ENCODE measurements at places on chromosomes 1 and 21.

DNA sequence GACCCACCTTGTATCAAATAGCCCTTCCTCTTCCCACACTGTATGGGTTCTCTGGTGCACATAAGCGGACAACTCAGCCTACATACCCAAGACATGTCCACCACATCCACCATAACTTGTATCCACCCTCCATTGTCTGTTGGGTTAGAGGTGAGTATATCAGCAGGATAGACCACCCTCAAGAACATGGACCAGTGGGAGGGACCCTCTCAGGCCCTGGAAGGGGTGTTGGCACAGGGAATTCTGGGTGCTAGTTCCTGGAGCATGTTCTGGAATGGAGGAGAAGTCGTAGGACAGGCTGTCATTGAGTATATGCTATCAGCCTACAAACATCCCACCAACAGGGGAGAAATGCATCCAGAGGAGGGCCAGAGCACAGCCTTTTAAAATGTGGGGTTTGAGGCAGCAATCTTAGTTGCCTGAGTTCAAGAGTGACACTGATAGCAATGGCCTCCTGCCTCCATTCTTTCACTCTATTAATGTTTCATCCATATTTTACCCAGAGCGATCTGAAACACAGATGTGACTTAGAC, 7.5 kb downstream of the CD55 start:
- DNase-seq: no peak

- no peak for DNase-seq
These were observed 156.1 kb downstream of the NR5A2 start for GRCh38 chr1:200183637-200184036.

DNA sequence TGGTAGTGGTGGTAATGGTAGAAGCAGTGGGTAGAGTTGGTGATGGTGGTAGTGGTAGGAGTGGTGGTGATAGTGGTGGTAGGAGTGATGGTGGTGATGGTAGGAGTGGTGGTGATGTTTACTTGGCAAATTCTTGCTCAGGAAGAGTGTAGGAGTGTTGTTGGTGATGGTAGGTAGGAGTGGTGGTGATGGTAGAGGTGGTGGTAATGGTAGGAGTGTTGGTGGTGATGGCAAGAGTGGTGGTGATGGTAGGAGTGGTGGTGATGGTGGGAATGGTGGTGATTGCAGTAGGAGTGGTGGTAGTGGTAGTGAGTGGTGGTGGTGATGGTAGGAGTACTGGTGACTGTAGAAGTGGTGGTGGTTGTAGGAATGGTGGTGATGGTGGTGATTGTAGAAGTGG, 106.5 kb downstream of the DISC1 start:
- DNase-seq: no peak

DNA sequence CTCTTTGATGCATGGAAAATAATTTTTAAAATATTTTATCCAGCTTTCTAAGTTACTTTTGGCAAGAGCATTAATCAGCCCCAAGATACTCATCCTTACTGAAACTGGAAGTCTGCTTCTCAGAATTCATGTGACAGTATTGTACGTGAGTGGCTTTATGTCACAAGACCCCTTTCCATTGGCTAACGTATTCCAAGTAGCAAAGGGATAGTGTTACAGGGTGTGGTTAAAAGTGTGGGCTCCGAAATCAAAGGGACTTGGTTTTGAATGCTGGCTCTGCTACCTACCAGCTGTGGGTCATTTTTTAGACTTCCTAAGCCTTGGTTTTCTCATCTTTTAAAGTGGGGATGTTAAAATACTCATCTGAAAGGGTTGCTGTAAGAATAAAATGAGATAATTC, 91.7 kb downstream of the RHOU start:
- no peak for DNase-seq

DNA sequence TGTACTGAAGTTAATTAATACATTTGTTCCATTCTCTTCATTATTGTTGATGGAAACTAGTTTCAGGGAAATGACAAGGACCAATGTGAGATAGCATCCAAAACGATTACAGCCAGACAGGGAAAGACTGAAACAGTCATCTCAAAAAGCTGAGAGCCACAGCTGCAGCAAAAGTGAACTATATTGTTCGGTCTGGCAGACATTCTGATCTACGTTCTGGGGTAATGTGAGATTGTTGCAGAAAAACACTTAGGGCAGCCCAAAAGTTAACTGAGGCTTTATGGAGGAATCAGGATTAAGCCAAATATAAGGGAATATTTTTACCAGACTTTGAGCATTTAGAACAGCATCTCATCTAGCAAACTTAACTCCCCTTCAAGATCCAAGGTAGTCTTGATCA, 112.9 kb downstream of the LRRC40 start:
- DNase-seq: no peak

DNA sequence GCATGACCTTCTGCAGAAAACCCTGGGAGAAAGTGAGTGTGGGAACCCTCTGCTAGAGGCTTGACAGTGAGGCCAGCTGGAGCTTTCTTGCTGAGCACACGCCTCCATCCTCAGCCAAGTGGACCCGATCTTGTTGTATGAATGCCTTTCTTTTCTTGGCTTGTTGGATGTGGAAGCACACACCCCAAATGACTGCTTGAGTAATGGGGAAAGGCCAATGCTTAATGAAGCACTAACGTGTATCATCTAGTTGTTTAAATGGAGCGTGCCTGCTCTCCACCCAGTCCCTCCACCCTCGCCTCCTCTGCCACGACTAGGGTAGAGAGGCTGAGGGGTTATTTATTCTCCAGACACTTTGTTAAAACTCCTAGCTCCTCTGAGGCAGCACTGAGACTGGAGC, 54.3 kb upstream of the IKBKE start:
- DNase-seq: no peak

DNA sequence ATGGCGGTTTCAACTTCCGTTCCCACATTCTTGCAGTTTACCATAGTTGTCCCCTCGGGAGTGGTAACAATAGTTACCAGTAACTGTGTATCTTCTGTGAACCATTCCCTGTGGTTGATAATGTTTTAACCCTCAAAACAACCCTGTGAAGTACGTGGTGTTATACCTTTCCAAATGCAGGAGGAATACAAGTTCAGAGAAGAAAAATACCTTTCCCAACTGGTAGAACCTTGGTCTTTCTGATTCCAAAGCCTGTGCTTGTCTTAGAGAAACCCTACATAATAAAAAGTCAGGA, 789 bp downstream of the BTF3L4 start:
- DNase-seq: no peak

DNA sequence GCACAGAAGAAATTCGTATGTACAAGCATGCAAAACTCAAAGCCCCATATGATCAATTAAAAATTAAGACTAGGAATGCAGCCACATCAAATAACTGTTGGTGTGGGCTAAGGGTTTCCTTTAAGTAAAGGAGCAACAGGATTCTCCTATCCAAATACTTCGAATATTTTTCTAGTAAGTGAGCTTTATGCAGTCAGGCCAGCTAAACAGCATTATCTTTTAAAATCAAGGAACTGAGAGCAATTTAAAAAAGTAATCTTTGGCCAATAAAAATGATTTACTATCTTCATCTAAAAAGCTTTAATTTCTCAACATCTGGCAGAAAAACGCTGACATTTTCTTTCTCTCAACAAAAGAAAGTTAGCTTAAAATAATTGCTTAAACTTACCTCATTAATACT, 19.8 kb downstream of the CNN3 start:
- DNase-seq: no peak

GRCh38 chr1:25062621-25063255, 132.7 kb upstream of the RUNX3 start:
- no peak for DNase-seq

DNA sequence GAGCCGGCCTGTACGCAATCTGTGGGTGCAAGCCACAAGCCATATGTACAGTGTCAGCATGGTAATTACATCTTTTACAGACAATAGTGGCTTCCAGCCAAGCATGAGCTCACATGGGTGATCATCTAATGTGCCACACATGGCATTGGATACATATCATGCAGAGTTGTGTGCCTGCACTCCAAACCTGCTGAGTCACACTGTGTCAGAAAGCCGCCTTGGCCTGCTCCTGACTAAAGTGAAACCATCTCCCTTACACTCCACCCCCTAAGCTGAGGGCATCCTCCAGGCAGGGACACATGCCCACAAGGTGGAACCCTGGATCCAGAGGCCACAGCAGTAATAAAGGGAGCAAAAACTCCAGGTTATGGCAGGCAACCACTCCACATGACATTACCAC, 72.5 kb downstream of the KCNT2 start:
- DNase-seq: no peak

DNA sequence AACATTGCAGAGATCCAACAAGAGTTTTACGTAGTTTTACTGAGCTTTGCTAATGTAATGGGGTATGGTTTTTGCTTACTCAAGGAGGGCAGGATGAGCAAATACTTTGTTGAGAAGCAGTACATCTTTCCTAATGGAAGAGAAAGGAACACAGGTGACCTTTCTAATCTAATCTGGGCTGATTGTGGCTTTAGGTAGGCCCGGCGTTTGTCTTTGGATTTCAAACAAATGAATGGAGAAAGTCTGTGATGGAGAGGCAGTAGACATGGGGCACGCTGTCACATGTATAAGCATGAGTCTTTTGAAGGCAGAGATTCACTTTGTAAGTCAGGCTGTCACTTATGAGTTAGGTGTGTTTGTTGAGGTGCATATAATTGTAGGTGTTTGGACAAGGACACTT, 1.7 kb downstream of the PLEKHM2 start:
- DNase-seq: no peak

GRCh38 chr21:46392921-46393320, 65.8 kb upstream of the DIP2A start:
- peak; percentile 71 for DNase-seq

- no peak for DNase-seq
These were observed 138.6 kb downstream of the PEX14 start for GRCh38 chr1:10613340-10613739.

GRCh38 chr1:209855623-209856022, 27.9 kb downstream of the UTP25 start:
- DNase-seq: no peak

- DNase-seq: no peak
These were observed 4.7 kb upstream of the SLFNL1 start for GRCh38 chr1:41025979-41026819.

- no peak for DNase-seq
These were observed 25.4 kb downstream of the SORT1 start for GRCh38 chr1:109372281-109372680.

DNA sequence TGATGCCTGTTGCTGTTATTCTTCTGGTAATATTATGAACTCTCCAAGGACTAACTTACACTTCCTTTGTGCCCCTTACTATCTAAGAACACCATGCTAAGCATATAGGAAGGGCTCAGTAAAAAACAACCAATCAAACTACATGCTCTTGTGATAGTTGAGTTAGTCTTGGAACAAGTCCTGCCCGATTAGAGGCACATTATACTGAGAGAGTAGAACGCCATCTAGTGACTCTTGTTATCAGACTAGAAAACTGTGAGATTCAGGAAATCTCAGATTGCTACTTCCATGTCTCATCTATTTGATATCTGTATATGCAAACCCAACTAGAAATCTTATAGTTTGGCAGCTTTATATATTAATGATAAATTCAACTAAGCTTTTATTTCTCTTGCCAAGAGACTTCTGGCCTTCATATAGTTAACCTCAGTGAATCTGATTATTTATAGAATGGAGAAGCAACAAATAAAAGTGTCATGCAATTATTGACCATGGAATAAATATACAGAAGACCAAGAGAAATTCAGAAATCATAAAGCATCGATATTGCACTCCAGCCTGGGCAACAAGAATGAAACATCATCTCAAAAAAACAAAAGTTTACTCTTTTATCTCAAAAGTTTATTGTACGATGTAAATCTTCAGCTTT, 7.8 kb upstream of the SRRM1 start:
- DNase-seq: peak; percentile 26

DNA sequence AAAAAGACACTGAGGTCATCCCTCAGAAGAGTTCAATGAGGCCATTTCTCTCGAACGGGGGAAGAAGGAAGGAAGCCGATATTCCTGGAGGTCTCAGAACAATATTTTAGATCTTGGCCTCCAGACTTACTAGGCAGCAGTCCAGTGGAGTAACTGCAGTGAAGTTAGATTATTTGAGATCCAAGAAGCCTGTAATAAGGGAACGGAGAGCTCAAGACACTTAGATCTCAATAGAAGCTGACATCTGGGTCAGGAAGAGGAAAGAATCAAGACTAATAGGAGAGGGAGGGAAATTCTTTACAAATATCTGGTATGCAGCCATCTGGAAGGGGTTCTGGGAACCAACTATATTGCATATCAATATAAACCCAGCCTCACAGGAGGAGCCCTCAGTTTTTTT, 13.6 kb upstream of the ENAH start:
- no peak for DNase-seq

DNA sequence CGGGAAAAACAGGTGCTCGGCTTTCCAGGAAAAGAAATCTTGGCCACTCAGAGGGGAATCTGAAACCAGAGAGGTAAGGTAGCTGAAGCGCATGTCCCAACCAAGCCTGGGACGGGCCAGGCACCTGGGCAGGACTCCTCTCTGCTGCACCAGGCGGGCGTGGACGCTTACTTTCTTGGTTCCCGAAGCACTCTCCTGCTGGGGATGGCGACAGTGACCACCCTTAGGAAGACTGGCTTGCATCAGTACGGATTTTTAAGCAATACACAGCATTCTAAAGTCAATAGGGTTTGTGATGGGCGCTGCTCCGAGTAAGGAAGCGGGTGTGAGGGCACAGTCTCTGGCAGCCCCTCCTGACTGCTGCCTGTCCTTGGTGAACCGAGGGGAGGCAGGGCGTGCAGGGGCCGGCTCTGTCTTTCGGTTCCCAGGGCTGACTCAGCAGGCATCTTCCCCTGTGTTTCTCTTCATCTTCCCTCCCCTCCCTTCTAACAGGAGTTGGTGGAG, 74.9 kb upstream of the ANGPTL1 start:
- no peak for DNase-seq

DNA sequence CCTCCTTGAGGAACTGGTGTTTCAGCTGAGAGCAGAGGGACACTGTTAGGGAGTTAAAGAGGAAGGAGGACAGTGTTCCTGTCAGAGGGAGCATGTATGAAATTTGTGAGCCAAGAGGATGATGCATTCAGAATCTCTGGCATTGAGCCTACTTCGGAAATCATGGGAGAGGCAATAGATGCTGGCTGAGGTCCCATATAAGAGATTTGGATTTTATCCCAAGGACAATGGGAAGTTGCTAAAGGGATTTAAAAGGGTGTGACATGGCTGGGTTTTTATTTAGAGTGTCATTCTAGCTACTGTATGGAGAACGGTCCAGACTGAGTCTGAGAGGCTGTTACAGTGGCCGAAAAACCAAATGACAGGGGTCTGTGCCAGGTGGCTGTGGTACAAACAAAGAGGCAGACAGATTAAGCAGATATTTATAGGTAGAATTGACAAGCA, 403.2 kb upstream of the B3GALT2 start:
- DNase-seq: peak; percentile 1

GRCh38 chr1:205450448-205450847, 5.4 kb downstream of the BLACAT1 start:
- no peak for DNase-seq

GRCh38 chr1:31712068-31712467, 8.3 kb upstream of the COL16A1 start:
- DNase-seq: no peak

GRCh38 chr1:186783193-186783592, 45.6 kb upstream of the PLA2G4A start:
- no peak for DNase-seq

- DNase-seq: no peak
These were observed 54.3 kb downstream of the WNT9A start for GRCh38 chr1:227893300-227893948.

All from BJ (cell line).